ENCODE measurements at places on chromosomes 13 and 19. TPM values are rescaled to one million over a fixed set of nuclear protein-coding genes. Genes with fewer than 3 reads are reported as not detected.

MEIS3 gene
- 57.8 TPM for total RNA-seq

CEACAM7 gene
- total RNA-seq, result not detected

B9D2 gene
- 4.1 TPM for total RNA-seq

SYCN gene
- total RNA-seq, result not detected

CADM4 gene
- total RNA-seq, result 2.1 TPM

LILRA1 gene
- total RNA-seq, result not detected

SLC25A23 gene
- total RNA-seq, result 33.9 TPM

CGB3 gene
- total RNA-seq, result not detected

LGI4 gene
- total RNA-seq, result 0.17 TPM

LRP3 gene
- 28.2 TPM for total RNA-seq

GPR12 gene
- not detected for total RNA-seq

EBI3 gene
- not detected for total RNA-seq

SHISA7 gene
- total RNA-seq, result not detected

DUXA gene
- not detected for total RNA-seq

DIRAS1 gene
- 11.3 TPM for total RNA-seq

LGALS7B gene
- not detected for total RNA-seq

PPM1N gene
- 2.8 TPM for total RNA-seq

LGALS4 gene
- not detected for total RNA-seq

SULT2B1 gene
- total RNA-seq, result not detected

GAPDHS gene
- not detected for total RNA-seq

NCAN gene
- under 0.01 TPM for total RNA-seq

NFIC gene
- 66.4 TPM for total RNA-seq

ZFP36 gene
- 3.1 TPM for total RNA-seq

FFAR2 gene
- not detected for total RNA-seq

SSC5D gene
- total RNA-seq, result 19.3 TPM

CCDC169 gene
- 3.3 TPM for total RNA-seq

PLK5 gene
- total RNA-seq, result not detected

RB1 gene
- 21.1 TPM for total RNA-seq

NMRK2 gene
- total RNA-seq, result not detected

CD37 gene
- total RNA-seq, result not detected

CD209 gene
- total RNA-seq, result not detected

All from fibroblast of lung (primary cell).